Stimulated activated CD8-positive, alpha-beta memory T cell treated with anti-CD3 and anti-CD28 coated beads, Interleukin-2, amount 100 ng/mL, for 1 hour (primary cell): ENCODE measurements at places on chromosomes 4 and X.

- DNase-seq: no peak
These were observed 163.2 kb upstream of the FAM9B start for GRCh38 chrX:9196961-9197640.

DNA sequence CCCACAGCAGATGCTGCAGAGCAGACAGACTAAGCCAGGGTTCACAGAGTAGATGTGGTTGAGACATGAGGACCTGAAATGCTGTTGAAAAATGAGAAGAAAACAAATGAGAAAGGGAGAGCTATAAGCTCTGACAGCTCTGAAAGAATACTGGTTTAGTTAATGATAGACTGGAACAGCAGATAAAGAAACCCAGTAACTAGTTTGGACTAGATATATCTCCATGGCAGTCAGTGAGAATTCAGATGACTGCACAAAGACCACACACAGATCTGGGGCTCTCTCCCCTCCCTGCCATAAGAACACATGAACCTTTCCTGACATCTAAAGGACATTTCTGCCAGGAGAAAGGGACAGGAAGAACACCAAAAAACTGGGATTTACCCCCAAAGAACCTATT is 8.2 kb downstream of the NAA11 start:
- no peak for DNase-seq

- no peak for DNase-seq
These were observed 25.1 kb downstream of the SMIM31 start for GRCh38 chr4:164779080-164779479.

DNA sequence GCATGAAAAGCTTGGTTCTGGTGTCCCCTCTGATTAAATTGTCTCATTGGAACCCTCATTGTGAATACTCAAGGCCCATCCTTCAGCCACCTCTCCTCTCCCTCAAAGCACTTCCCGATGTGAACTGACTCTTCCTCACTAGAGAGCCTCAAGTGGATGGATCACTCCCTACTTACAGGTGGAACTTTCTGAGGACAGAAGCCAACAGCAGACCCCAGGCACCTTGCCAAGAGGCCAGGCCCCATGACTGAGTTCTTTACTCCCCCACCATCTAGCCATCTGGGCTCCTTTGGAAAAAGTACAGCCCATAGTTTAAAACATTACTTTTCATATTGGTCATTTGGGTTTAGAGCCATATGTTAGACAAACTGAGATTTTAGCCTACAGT is 224.1 kb downstream of the SHROOM3 start:
- no peak for DNase-seq

DNA sequence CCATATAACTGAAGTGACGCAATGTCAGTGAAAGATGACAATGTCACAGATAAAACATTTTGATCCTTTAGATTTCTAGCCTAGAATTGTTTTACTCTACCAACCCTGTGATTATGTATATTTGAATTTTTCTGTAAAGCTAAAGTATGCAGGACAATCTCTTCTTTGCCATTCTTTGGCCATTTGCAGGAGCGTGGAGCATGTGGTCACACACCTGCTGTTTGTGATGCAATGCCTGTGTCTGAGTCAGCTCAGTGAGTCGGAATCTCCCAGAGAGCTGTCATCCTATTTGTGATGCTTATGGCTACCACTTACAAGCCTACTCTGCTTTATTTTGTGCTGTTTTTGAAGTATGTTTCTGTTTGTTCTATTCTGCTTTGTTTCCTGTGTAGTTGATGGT is 214.5 kb downstream of the NAF1 start:
- no peak for DNase-seq

DNA sequence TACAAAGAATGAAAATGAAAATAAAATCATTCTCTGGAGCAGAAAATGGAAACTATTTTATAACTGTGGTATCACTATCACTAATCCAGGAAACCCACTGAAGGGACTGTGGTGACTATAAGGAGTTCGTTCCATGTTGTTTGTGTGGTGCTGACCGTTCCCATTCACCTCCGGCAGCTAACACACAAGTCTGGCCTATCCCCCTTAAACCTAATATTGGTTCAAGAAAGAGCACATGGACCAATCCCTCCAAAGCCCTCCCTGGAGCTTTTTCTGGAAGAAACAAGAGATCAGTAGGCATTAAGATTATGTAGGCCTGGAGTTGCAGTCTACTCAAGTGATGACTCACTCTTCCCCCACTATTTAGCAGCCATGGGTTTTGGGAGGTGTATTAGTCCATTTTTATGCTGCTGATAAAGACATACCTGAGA is 25.9 kb upstream of the FAM241A start:
- DNase-seq: no peak

DNA sequence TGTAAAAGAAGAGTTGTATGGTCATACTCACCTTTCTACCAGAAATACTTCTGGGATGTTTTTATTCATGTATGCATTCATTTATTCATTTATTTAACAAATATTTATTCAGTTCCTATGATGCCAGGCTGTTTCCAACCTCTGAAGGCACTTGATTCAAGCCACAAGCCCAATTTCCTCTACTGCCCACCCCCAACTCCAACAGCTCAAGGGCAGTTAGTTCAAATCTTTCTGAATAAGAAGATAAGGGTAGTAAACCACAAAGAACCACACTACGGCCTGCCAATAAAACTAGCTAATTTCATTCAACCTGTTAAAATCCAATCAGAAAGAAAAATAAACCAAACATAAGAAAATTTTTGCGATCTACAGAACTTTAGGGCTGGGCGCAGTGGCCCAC is 31.2 kb downstream of the LRBA start:
- no peak for DNase-seq

DNA sequence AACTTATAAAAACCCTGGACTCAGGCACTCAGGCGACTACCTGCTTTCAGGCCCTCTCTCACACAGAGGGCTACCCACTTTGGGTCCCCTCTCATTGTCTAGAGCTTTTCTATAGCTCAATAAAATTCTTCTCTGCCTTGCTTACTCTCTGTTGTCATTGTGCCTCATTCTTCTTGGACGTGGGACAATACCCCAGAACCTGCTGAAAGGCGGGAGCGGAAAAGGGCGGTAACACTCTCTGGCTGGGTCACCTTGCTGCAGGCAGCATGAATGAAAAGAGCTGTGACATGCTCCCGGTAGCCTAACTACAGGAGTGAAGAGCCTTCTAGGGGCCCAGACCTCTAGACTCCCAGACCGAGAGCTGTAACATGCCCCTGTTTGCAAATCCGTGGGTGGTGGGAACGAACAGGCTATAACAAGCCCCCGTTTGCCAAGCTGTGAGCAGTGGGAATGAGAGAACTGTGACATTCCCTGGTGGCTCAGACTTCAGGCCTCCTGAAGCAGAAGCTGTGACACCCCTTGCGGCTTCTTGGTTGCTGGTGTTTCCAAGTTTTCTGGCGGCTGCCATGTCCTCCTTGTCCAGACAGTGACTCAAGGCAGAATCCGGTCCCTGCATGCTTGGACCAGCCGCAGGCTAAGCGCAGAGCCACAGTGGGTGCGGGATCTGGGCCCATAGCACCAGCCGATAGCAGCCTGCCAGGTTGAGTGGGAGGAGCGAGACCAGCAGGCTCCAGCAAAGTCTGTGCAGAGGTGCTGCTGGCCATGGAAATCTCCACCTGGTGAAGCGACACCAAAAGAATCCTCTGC is 684.6 kb downstream of the ARAP2 start:
- DNase-seq: no peak

GRCh38 chrX:46636223-46636622 is 62.7 kb downstream of the CHST7 start:
- no peak for DNase-seq

DNA sequence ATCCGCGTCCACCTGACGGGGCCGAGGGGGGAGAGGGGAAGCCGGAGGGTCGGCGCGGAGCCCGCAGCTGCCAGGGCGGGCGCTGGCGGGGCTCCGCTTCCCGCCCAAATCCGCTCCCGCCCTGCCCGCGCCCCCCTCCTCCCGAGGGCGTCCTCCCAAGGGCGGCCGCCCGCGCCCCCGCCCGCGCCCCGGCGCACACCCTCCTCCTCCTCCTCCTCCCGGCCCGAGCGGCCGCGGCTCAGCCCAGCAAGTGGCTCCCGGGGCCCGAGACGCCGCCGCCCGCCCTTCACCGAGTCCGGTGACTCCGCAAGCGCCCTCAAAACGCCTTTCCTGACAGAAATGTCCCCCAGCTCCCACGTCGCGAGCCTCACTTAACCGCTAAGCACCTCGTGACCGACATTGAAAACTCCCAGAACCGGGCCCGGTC is 487 bp downstream of the HMGB2 start:
- peak; percentile 23 for DNase-seq

DNA sequence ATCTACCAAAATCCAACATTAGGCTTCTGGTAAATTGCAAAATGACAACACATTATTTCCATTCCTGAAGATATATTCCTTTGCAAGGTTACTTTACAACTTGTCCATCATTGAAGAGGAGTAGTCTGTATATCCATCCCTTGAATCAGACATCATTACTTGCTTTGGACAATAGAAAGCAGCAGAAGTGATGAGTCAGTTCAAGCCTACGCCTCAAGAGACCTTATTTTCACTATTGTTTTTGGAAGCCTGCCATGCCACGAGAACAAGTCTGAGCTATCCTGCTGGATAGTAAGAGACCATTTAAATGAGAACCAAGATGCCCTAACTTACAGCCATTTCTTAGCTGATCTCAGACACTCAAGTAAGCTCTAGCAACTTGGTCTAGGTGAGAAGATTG is 246.0 kb upstream of the HHIP start:
- no peak for DNase-seq

DNA sequence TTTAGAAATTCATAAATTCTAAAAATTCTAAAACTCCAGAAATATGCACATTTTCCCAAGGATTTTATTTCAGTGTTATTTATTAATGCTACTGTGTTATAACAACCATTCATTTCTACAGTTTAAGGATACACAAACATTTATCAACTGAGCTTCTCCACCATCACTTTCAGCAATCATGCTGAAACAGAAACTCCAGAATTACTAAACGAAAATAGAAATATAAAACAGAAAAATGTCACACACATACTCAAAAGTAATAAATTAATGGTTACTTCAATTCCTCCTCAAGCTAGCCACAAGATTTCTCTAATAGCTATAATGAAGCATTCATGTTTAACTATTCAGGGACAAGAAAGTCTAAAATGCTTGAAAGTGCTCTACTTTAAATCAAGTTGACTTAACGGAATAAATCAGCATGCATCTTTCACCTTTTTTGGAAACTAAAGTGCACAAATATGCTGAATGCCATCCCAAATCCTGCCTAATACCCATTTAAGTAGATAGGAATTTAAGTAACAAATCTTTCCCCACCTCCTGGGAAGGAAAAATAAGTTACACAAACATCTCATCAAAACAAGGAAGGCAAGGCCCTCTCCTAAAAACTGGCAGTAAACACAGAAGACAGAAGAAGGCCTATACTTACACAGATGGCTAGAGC is 563 bp downstream of the FAM13A start:
- no peak for DNase-seq

DNA sequence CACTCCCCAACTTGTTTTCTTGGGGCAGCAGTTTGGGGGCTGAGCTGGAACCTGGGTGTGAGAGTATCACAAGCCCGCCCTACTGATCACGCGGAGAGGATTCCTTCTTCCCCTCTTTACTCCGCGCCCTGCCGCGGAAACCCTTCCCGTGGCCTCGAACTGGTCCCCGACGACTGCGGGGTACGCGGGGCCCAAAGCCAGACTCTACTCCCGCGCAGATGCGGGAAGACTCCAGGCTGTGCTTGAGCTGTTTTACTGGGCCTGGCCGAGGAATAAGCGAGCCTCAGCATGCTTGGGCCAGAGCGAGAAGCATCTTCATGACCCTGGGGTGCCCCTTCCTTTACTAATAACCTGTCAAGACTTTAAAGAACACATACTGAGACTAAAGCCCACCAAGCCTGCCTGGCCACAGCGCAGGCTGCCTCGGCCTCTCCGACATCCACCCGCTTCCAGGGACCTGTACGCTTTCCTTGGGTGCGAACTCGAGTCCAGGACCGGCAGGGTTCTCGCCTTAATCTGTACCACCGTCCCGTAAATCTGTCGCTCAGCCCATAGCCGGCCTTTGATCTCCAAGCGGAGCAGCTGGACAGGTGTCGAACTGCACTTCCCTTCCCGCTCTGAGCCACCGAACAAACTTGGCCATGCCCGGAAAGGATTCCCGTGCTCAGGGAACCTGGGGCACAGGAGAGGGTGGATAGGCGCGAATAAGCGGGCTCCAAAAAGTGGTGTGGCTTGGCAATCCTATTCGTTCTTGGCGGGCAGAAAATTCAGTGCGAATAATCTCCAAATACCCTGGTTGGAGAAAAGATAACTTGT is 55.0 kb upstream of the TMEM33 start:
- DNase-seq: no peak

DNA sequence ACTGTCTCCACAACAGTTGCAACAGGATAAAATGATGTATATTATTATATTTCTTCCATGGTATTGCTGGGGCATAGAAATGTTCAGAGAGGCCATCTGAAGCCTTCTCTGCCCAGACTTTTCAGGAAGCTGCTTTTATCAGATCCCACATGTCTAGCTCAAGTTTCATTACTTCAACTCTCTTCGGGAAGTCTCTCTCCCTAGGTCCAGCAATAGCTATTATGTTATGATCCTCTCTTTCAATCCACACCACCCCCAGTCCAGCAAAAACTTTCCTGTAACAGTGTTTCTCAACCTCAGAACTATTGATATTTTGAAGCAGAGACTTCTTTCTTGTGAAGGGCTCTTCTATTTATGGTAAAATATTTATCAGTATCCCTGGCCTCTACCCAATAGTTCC is 44.9 kb downstream of the CXCL1 start:
- DNase-seq: no peak

GRCh38 chr4:101864660-101865059 is 74.1 kb downstream of the BANK1 start:
- no peak for DNase-seq

DNA sequence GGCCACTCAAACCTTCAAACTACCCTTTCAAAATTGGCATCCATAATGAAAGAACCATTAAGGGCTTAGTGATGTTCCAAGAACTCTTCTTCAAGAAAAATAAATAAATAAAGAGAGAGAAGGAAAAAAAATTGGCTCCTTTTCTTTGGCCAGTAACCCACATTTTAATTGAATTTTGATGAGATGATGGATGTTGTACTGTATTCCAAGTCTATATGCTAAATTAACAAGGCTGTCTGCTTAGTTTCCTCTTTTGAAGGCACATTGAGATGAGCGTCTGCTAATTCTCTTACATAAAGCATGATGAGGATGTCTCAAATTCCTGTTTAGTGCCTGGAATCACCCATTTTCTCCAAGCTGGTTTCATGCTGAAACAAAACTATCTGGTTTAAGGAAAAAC is 33.4 kb downstream of the PHOX2B start:
- no peak for DNase-seq

- no peak for DNase-seq
These were observed 92.5 kb downstream of the FBXO8 start for GRCh38 chr4:174190832-174191500.
